ENCODE measurements at places on chromosomes 5 and 9. TPM values are rescaled to one million over a fixed set of nuclear protein-coding genes. Genes with fewer than 3 reads are reported as not detected.

EPB41L4B gene
- polyA plus RNA-seq: 10.7 TPM

WWC1 gene
- polyA plus RNA-seq: 0.35 TPM

FOXI1 gene
- polyA plus RNA-seq: not detected

ACSL6 gene
- polyA plus RNA-seq: 0.78 TPM

SEMA5A gene
- 27.1 TPM for polyA plus RNA-seq

CD14 gene
- polyA plus RNA-seq: 18.3 TPM

MYOZ3 gene
- 13.7 TPM for polyA plus RNA-seq

FOXD4L3 gene
- 0.29 TPM for polyA plus RNA-seq

DNA sequence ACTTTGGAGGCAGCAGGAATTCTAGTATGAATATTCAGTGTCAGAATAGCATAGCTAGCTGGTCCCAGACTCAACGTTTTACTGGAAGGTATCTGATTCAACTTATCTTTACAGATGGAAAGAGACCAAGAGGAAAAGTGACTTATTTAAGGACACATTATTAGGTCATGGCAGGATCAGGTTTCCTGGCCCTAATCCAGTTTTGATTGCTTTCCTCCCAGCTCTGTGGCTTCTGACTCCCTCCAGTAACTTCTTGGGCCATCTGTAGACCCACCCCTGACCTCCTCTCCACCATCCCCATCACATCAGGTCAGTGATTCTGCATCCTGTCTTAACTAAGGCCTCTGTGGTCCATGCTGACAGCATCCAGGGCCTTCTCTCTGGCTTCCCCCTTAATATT is 38.4 kb downstream of the SH3TC2 start:
- DNase-seq: no peak

- no peak for DNase-seq
Observed at GRCh38 chr5:150189728-150190502, at the start of gene SLC6A7. Gene SLC6A7, plus strand, starts transcription at chr5:150190062. Its CDS starts 266 bp downstream, at chr5:150190328.

GRCh38 chr5:172945151-172945550 is 14.1 kb upstream of the RPL26L1 start:
- DNase-seq: no peak

DNA sequence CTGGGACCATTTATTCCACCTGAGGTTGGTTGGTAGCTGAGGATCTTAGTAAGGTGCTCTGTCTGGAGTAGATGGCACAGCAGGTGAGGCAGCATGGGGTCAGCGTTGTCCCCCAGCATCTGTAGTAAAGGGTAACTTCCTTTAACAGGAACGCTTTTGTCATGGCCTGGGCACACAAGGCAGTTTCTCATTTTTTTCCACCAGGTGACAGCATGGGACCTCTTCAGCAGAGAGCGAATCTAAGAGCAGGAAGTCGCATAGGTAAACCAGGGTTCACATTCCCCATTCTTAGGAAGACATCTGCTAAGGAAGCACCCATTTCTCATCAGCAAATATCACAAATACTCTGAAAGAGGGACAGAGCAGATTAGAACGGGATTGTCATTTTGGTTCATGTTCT is 56.5 kb downstream of the GPR107 start:
- no peak for DNase-seq

- no peak for DNase-seq
Observed at GRCh38 chr9:83472764-83473163, 65.4 kb downstream of the FRMD3 start.

- no peak for DNase-seq
Observed at GRCh38 chr5:107985144-107985543, 314.4 kb upstream of the EFNA5 start.

All from forelimb muscle (tissue), 1 donor.